ENCODE measurements at places on chromosomes 2 and 18.

DNA sequence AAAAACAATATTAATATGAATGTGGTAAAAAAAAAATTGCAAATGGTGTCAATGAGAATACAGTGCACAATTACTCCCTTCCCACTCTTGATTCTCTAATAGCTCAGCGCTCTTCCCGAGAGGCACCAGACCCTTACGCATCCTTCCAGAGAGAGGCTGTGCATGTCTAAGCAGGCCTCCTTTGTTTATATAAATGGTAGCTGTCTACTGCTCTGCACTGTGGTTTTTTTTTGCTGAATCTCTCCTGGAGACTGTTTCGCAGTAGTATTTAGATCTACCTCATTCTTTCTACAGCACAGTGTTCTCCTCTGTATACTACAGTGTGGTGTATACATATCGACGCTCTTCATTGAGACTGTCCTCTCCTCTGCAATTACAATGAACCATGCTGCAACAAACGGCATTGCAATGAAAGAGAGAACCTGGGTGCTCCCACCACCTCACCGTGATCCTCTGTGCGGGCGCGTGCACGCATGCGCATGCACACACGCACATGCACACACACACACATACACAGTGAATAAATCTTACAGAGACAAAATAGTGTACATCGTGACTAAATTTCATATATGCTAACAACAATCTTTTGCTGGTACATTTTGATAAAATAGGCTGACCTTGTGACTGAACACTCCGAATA is 19.4 kb downstream of the SEPTIN10 start:
- no peak for DNase-seq

DNA sequence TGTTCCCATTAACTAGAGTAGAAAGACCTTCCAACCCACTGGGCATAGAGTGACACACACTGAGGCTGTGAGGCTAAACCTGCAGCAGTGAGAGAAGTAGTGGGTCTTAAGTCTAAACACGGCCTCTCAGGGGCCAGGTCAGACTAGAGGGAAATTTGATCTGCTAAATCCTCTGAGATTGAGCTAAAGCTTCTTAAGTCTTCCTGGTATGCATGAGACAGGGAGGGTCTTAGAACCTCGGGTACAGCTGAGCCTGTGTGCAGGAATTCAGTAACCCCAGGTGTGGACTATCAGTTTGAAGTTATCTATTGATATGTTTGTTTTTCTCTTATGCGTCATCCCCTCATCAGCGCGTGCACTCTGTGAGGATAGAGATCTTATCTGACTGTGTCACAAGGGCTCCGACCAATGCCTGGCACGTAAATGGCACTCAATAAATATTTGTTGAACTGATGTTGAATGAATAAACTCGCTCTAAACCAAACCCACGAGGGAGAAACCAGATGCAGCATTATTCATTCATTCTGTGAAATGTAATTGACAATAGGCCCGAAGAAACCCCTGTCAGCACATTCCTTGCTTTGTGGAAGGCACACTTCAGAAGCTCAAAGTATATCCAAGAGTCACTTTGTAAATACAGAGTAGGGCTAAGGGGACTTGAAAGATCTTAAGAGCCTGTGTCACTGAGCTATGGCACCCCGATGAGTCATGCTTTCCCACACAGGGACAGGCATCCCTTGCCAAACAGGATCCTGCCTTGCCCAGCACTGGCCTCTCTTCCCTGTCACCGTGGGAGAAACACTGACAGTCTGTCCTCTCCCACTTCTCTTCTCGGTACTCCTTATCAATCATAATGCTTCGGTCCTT is 21.7 kb upstream of the RAB10 start:
- DNase-seq, result no peak

DNA sequence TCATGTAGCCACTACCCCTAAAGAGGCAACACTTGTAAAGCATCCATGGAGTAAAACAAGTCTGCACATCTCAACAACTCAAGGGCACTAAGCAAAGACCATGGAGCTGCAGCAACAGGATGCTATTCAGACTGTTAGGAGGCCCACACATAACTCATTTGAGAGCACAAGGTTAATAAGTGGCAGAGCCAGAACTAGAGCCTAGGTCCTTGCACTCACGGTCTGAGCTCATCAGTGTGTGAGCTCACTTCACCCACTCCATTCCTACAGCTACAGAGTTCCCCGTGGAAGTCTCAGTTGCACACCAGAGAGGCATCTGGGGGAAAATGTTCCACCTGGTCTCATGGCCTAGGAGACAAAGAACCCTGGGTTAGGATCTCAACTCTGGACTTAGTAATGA is 35.0 kb downstream of the TTC32 start:
- no peak for DNase-seq

DNA sequence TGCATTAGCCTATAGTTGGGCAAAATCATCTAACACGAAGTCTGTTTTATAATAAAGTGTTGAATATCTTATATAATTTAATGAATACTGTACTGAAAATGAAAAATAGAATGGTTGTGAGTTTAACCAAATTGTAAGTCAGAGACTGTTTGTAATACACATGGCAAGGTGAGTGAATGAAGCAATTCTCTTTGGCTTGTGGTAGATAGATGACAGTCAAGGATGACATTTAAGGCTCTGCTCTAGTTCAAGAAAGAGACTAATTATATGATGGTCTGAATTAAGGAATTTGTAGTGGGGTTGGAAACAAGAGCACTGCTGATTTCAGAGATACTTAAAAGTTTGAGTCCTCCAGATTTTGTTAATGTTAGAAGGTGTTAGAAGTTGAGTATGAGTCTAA is 207.7 kb downstream of the MCFD2 start:
- DNase-seq, result no peak

DNA sequence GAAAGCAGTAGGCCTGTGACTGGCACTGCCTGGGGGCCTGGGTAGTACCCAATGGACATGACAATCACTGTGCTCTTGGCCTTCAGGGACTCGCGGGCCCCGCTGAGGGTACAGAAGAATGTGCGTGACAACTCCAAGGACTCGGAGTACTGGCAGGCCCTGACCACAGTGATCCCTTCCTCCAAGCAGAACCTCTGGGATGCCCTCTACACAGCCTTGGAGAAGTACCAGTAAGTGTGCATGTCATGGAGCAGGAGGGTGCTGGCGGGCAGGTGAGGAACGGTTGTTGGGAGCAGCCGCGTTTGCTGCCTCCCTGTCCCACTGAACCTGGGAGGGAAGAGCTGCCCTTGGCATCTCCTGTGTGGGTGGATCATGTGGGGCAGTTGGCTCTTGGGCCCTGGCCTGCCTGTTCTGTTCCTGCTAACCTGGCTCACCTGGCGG is 23.3 kb downstream of the OTOF start:
- DNase-seq, result no peak

DNA sequence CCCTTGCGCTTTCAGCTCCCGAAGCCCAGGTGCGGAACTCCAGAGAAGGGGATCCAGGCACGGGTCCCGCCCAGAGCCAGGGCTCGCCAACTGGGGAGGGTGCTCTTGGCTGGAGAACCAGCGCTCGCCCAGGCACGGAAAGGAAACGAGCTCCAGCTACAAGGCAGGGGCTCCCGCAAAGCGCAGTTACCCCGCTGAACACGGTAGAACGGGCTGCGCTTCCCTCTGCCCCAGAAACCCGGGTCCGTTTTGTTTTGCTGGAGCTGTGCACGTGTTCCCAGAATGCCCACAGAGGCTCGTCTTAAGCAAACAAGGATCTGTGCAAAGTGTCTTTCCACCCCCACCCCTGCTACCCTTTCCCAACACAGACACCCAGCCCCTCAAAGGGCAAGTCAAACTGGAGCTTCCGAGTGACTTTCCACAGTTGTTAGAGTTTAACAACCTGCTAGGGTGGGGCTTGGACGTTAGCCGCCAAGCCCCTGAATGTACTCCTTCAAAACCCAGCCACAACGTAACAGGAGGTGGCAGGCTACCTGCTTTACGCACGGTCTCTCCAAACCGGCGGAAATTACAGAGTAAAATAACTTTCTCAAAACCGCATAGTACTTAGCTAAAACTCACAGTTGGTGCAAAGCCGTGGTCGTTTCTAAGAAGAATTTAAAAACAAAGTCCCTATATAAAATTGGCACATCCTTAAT is 775 bp downstream of the RNF125 start:
- DNase-seq, result no peak

DNA sequence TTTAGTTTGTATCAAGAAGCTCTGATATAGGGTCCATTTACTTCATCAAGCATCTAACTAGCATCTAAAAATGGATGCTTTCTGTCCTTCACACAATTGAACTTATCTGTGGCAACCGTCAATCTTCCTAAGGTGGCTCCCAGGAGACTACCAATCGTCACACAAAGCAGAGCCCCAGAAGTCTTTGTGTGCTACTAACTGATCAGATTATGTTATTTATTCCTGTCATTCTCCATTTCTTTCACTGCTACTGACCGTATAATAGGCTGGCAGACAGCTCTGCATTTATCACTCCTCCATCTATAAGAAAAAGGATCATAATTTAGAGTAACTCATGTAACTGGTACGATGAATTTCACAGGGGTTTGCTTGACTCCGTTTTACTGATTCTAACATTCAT is 585.0 kb upstream of the NXPH2 start:
- DNase-seq, result no peak

DNA sequence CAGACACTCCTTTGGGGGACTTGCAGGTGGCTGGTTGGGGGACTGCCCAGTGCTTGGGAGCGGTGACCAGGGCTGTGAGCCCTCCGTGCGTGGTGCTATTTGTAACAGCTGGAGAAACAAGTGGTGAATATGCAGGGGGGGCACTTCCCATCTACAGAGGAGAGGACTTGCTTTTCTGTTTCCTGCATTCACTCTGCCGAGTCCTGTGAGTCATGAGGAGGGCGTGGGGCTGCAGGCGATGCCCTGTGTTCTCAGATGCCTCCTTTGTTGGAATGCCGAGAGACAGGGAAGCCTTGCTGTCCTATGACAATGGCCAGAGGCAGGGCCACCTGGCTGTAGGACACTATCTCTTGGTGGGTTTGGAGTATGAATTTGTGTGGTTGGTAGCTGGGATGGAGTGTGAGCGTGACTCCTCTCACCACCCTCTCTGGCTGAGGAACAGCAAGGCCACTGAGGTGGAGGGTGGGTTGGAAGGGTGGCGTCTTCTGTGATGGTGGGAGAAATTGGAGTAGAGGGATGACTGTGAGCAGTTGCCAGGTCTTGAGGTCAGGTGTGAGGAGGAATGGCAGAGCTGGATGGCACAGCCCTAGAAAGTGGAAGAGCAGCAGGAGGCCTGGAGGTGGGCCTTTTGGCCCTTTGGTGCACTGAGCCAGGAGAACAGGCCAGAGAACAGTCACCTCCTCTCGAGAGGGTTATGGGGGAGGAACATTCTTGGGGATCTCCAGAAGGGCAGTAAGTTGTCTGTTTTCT is 24.3 kb downstream of the FHOD3 start:
- DNase-seq, result no peak

GRCh38 chr18:9753846-9754245 is 45.7 kb downstream of the RAB31 start:
- DNase-seq, result no peak

GRCh38 chr2:111712940-111713515 is 171.0 kb downstream of the ANAPC1 start:
- DNase-seq, result no peak

GRCh38 chr2:204503869-204504268 is 41.4 kb upstream of the PARD3B start:
- DNase-seq, result no peak

- no peak for DNase-seq
Measured at GRCh38 chr2:26542194-26542455, 64.2 kb upstream of the OTOF start.

DNA sequence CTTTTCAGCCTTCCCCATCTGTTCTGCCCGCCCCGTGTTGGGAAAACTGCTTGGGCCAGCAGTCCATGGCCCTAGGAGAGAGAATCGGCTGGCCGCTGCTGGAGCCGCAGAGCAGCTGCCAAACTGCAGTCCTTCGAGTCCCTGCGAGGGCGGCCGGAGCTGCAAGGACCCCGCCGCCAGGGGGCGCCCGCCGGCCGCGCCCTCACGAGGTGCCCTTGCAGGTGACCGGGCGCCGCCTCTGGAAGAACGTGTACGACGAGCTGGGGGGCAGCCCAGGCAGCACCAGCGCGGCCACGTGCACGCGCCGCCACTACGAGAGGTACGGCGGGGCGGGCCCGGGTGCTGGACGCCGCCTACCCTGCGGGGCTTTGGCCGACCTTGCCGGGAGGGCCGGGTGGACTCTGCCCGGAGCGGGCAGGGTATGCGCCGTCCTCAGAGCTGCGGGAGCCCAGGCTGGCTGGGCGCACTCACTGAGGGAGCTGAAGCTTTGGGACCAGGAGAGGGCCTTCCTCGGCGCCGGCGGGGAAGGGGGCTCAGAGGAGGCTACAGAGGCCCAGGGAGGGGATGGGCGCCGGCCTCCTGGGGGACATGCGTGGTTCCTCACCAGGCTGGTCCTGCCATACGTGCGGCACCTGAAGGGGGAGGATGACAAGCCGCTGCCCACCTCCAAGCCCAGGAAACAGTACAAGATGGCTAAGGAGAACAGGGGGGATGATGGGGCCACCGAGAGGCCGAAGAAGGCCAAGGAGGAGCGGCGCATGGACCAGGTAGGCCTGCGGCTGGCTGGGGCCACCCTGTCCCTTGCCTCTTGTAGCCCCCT is 13.6 kb downstream of the ARID5A start:
- DNase-seq, result no peak

DNA sequence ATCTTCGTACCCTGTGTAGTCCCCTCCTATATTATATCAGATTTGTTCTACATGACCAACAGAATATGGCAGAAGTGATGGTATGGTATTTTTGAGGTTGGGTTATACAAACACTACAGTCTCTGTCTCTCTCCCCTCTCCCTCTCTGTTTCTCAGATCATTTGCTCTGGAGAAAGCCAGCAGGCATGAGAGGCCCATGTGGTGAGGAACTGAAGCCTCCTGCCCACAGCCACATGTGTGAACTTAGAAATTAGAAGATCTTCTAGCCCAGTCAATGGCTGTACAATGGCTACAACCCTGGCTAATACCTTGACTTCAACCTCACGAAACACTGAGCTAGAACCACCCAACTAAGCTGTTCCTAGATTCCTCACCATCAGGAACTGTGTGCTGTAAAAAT is 250.6 kb downstream of the SMAD2 start:
- no peak for DNase-seq

GRCh38 chr2:208025037-208025813 is at the start of gene PLEKHM3:
PLEKHM3 (minus strand) TSS chr2:208025527; CDS start chr2:208001639, 23,888 bp downstream.
- DNase-seq, result peak; percentile 51

DNA sequence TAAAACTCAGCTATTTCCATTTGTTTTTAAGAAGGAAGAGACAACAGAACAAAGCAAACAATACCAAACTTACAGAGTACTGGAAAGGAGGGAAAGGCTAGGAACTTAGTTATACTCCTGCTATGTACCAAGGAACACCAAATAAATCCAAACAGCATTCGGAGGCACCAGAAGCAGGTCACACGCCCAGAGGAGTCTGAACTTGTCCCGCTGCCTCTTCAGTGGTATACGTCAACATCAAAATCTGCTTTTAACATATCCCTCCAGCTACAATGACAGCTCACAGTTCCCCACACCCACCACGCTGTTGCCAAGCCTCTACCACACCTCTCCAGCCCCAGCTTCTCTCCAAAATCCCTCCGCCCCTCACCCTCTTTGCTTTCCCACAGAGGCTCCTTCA is 17.3 kb downstream of the C2orf76 start:
- DNase-seq, result no peak
